ENCODE measurements at places on chromosomes 16 and 17.

DNA sequence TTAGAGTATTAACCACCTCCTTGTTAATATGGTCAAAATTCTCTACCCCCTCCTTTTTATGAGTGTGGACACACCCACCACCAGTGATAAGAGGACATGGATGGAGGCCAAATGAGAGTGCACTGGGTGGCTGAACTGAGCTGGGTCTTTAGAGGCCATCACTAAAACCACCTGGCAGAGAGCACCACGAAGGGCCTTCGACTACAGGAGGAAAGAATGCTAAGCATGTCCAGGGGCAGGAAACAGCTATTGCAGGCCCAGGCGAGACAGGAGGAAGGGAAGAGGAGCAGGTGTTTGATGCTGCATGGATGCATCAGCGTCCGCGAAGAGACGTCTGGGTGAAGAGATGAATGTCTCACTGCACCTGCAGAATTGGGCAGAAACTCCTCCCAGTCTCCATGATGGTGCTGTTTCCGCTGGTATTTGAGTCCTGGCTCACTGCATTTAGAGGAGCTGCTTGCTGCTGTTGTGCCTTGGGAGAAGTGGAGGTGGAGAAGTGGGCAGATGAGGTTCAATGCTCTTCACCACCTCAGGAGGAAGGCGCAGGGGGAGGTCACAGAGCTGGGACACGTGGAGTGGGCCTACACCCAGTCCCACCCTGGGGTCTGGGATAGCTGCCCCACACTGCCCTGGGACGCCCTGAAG is 33.2 kb downstream of the SPHK1 start:
- H3K27ac ChIP-seq: peak overlapping the region; percentile 4
- H3K4me1 ChIP-seq: peaks cover 55% of the 10 kb centered on the region
- H3K36me3 ChIP-seq: no peaks in the 10 kb centered on the region
- H3K4me3 ChIP-seq: no peak overlapping the region

DNA sequence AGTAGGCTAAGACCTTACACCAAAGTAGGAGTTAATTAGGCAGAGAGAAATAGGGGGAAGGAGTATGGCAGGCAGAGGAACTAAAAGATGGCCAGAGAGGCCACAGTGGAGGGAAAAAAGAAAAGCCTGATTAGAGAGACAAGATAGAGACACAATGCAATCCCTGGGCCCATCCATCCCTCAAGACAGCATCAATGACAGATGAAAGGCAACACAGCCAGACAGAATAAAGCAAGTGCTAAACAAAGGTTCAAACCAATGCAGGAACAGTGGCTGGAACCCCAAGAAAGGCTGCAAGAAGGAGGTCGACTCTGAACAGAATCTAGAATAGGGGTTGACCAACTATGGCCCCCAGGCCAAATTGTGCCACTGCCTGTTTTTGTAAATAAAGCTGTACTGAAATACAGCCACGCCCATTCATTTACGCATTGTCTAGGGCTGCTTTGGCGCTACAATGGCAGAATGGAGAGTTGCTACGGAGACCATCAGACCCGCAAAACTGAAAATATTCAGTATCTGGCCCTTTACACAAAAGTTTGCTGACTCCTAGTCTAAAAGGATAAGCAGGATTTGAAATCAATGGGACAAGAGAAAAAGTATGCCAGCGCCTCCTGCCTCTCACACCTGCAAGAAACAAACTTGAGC is 473.3 kb upstream of the PSMD7 start:
- no peak for DNase-seq
- no peaks in the 10 kb centered on the region for H3K36me3 ChIP-seq
- H3K27me3 ChIP-seq: no peaks in the 10 kb centered on the region
- no peak overlapping the region for H3K27ac ChIP-seq
- H3K4me1 ChIP-seq: no peaks in the 10 kb centered on the region
- H3K4me3 ChIP-seq: no peak overlapping the region

DNA sequence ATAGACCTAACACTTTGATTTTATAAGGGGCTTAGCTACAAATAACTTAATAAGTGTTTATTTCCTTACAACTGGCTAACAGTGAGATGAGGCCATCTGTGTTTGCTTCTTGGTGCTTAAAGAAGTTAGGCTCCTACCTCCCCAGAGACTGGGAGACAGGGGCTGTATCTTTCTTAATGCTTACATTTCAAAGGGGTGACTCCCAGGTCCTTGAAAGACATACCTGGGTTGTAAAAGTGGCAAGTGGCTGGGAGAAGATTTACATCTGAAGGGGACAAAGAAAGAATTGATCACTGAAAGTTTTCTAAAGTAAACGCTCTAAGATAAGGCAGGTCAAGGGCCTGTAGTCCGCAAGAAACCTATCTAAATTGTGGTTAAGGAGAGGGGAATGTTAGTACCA is 196.8 kb downstream of the CNTNAP4 start:
- DNase-seq: no peak
- no peak overlapping the region for H3K4me3 ChIP-seq
- no peaks in the 10 kb centered on the region for H3K36me3 ChIP-seq
- peaks cover 3% of the 10 kb centered on the region for H3K27me3 ChIP-seq

DNA sequence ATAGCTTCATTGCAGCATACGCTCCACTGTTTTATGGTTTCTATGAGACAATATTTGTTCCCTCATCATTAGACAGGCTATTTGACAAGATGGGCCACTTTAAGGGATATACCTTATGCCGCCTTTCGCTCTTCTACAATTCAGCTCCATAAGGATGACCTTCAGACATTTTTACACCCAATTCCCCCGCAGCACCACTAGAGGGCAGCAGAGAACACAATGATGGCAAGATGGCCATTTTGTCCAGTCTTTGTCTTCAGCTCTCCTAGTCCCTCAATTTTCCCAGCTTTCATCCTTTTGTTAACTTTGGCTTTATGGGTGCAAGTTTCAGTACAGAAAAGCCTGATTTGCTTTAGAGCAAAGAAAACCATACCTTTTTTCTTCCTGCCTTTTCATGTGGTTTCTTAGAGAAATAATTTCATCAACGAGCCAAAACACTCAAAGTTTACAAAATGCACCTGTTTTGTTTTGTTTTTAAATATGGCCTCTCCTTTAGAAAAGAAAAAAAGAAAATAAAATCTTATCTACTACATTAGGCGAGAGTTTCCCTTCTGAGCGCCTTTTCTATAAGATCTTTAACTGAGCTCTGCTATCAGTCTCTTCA is 355.3 kb downstream of the TOX3 start:
- no peaks in the 10 kb centered on the region for H3K4me1 ChIP-seq
- peak; percentile 71 for DNase-seq
- no peaks in the 10 kb centered on the region for H3K36me3 ChIP-seq
- H3K4me3 ChIP-seq: no peak overlapping the region
- H3K27ac ChIP-seq: no peak overlapping the region

DNA sequence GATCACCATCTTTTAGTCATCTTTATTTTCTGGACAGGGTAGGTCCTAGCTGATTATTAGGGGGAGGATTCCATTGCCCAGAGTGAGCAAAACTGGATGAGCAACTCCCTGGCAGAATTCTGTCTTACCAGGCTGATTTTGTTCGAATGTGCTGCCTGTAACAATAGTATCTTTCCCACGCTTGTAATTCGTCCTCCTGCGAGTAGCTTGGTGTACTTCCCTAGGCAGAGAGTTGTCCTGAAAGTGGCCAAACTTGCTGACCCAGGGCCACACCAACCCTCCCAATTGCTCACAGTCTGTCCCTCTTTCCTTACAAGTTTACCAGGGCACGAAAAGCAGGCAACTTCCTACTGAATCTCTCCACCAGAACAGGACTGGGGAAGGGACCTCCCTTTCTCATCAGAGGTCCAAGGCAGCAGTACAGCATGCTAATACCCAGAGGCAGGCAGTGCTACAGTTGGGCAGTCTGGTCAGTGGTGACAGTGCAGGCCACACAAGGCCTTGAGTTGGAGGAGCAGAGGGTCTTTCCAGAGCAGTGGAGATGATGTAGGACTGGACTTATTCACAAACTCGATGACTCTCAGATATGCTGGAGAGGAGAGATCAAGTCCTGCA is 67.8 kb upstream of the NLK start:
- peaks cover 7% of the 10 kb centered on the region for H3K4me1 ChIP-seq
- no peak for DNase-seq
- no peak overlapping the region for H3K27ac ChIP-seq
- H3K27me3 ChIP-seq: no peaks in the 10 kb centered on the region

DNA sequence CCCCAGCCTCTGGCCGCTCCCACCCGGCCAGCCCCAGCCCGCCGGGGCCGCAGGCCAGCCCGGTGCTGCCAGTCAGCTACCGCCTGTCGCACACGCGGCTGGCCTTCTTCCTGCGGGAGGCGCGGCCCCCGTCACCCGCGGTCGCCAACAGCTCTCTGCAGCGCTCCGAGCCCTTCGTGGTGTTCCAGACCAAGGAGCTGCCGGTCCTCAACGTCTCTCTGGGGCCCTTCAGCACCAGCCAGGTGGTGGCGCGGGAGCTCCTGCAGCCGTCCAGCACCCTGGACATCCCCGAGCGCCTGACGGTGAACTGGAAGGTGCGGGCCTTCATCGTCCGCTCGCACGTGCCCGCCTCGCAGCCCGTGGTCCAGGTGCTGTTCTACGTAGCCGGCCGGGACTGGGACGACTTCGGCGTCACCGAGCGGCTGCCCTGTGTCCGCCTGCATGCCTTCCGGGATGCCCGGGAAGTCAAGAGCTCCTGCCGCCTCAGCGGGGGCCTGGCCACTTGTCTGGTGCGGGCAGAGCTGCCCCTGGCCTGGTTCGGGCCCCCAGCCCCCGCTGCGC is 46.8 kb downstream of the TMEM132E start:
- H3K27me3 ChIP-seq: no peaks in the 10 kb centered on the region
- H3K27ac ChIP-seq: no peak overlapping the region
- no peaks in the 10 kb centered on the region for H3K36me3 ChIP-seq

- no peaks in the 10 kb centered on the region for H3K4me1 ChIP-seq
- DNase-seq: no peak
- H3K27me3 ChIP-seq: no peaks in the 10 kb centered on the region
Observed at GRCh38 chr16:47866423-47866822, 289.4 kb downstream of the ABCC12 start.

GRCh38 chr17:64154717-64155116 is 24.8 kb upstream of the ERN1 start:
- no peak for DNase-seq
- H3K27ac ChIP-seq: no peak overlapping the region
- H3K4me1 ChIP-seq: peaks cover 31% of the 10 kb centered on the region

- no peaks in the 10 kb centered on the region for H3K36me3 ChIP-seq
- H3K4me3 ChIP-seq: no peak overlapping the region
- H3K27me3 ChIP-seq: no peaks in the 10 kb centered on the region
- peak; percentile 72 for DNase-seq
- no peak overlapping the region for H3K27ac ChIP-seq
- no peaks in the 10 kb centered on the region for H3K4me1 ChIP-seq
Observed at GRCh38 chr17:35743626-35744328, 9.3 kb downstream of the GAS2L2 start.

Measured in cardiac muscle cell (in vitro differentiated cells and primary cell).